Osteocyte (in vitro differentiated cells): ENCODE measurements at places on chromosomes 13 and 19.

DNA sequence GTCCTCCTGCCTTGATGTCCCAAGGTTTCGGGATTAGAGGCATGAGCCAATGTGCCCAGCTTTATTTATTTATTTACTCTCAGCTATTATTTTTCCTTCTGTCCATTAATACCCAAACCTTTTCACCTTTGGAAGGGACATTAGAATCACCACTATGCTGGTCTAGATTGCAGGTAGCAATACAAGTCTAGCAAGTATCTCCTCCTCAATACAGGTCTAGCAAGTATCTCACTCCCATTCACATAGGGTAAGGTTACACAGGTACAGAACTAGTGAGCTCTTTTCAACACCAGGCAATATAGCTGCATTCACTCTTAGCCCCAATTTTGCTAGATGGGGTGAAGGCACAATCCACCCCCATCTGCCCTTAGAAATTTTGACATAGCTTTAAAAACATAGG, 17.4 kb upstream of the SPRYD7 start:
- DNase-seq: no peak

DNA sequence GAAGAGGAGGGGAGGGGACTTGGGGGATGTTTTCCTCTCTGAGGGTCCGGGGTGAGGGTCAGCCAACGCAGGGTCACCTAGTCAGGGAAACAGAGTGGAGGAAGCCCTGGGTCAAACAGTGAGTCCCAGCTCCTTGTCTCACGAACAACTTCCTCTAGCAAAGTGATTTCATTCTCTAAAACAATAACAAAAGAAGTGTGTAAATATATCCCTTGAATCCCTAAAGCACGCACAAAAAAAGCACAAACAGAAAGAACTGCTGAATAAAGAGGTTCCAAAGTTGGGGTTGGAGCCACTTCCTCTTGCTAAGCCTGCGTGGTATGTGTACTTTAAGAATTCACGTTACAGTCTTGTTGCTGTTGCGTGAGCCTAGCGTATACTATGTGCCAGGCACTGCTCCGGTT, 1.5 kb upstream of the C5AR2 start:
- DNase-seq: no peak

DNA sequence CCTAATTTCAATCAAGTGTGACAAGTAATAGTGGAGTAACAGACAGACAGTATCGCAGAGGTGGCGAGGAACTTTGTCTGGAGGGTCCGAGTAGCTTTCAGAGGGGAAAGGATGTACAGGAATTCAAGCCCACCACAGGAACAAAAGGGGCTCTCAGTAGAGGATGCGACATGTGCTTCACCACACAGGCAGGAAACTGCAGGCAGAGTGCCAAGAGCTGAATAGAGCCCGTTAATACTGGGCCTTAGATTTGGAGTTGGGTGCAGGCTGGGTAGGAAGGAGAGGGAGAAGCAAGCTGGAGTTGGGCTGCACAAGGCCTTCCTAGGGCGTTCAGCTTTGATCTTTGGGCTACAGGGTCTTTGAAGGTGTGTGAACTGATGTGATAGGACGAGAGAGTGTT, 1.2 kb downstream of the CCDC70 start:
- DNase-seq: no peak

GRCh38 chr19:392375-392970, 16.5 kb downstream of the C2CD4C start:
- DNase-seq: no peak

DNA sequence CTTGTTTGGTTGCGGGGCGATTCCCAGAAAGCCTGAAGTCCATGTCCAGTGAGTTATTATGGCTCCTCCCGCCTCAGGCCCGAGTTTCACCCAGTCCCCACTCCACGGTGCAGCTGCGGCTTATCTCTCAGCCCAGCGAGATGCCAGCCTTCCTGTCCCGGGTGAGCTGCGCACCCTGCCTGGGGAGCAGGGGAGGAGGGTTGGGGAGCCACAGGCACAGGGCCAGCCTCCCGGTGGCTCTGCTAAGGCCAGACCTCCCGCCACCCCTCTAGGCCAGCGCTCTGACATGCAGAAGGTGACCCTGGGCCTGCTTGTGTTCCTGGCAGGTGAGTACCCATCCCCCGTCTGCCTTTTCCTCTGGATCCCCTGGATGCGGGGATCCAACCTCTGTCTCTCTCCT, 3.5 kb downstream of the FXYD3 start:
- DNase-seq: no peak

DNA sequence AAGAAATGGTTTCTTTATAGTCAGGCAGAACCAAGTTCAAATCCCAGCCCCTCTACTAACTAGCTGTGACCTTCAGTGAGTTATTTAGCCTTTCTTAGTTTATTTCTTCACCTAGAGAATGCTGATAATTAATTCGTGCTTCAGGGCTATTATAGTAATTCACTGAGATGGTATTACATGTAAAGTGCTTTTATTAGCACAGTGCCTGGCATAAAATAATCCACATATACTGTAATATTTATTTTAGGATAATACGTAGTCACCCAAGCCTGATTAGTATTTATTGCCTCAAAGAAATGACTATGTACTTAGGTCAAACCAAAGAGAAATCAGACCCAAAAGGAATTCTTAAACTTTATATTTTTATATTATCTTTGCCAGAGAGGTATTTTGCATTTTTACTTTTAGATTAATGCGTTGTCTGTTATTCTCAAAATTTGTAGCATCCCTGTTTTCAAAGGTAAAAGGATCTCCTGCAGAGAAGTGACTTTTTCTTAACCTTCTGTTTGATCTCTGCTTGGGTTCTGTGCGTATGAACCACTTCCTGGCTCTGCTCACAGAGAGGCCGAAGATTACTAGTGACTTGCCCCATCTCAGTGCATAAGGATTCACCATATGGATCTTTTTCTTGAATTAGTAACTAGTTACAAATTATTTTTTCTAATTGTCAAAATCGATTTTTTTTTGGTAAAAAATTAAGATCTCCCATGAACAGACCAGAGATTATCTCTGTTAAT, 19.7 kb downstream of the UBAC2 start:
- no peak for DNase-seq

- DNase-seq: no peak
Measured at GRCh38 chr19:2045501-2046045, 5.5 kb downstream of the MKNK2 start.

DNA sequence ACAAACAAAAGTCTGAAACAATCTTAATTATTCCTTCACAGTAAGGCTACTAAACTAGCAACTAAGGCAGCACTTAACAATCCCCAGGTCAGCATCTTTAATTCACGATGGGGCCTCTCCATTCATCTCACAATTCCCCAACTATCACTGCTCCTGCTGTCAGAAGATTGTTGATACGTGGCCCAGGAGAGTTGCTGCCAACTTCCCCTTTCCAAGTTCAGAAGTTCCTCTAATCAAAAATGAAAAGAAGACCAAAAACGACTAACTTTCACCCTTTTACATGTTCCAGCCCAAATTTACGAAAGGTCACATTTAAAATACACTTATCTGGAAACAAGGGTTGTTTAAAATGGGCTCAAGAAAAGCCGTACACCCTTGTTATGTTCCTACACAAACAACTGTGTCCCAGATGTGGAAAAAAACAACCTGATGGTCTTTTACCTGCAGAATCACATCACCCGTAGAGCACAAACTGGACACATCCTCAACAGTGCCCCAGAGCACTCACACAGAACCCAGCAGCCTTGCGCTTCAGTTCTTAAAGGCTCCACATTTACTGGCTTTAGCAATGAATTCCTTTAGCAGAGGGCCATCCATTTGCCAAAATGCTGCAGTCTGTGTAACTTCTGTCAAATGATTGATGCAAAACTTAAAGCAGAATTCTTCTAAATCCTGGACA, 38.0 kb downstream of the PHF11 start:
- DNase-seq: no peak

DNA sequence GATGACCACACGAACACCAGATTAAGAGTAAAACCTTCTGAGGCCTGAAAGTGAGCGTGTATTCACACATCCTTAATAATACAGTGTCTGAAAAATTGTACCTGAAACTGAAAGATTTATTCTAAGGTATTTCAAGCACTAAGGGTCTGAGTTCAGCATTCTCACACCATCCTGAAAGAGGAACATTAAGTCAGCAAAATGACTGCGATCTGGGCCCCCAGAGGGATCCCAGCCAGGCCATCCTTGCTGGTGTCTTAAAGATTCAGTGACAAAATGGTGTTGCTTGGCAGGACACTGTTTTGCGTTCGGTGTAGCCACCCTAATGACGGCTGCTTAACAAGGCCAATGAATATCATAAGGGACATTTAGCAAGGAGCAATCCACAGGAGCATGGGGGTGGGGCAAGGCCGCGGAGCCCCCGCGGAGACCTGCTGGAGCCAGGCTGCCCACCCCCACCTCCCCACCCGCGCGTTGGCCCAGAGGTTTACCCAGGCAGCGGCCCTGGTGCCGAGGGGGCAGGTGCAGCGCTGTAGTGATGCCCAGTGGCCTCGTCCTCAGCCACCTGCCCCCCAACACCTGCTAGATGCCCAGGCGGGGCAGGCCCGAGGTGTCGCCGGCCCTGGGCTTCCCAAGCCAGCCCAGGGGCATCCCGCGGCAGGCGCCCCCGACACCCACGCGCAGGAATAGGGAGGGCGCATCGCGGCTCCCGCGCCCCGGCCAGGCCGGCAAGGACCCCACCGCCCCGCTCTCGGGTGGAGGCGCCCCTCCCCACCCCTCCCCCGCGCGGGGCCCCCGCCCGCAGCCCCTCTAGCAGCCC, 742 bp downstream of the NALCN start:
- no peak for DNase-seq

DNA sequence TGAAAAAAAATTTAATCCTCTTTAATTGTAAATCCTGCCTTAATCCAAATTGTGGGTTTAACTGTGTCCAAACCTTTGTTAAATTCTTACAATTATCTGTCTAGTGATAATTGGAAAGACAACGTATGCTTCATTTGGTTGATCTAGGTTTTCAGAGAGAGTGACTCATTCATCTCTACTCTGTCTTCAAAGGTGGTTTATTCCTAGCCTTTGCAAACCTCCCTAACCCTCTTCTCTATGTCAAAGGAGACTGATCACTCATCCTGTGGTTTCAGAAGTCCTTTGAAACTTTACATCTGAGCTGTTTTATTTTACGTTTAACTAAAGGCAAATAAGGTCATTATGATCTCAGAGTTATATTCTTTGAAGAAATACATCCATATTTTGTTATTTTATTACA, 8.8 kb upstream of the OXGR1 start:
- no peak for DNase-seq

GRCh38 chr19:31286491-31286890, 62.7 kb downstream of the TSHZ3 start:
- no peak for DNase-seq

- no peak for DNase-seq
Measured at GRCh38 chr13:84651288-84651687, 769.0 kb upstream of the SLITRK1 start.

GRCh38 chr13:80469853-80470381, 129.0 kb upstream of the SPRY2 start:
- DNase-seq: no peak

- no peak for DNase-seq
Measured at GRCh38 chr19:53172889-53173288, 14.0 kb upstream of the ZNF347 start.

DNA sequence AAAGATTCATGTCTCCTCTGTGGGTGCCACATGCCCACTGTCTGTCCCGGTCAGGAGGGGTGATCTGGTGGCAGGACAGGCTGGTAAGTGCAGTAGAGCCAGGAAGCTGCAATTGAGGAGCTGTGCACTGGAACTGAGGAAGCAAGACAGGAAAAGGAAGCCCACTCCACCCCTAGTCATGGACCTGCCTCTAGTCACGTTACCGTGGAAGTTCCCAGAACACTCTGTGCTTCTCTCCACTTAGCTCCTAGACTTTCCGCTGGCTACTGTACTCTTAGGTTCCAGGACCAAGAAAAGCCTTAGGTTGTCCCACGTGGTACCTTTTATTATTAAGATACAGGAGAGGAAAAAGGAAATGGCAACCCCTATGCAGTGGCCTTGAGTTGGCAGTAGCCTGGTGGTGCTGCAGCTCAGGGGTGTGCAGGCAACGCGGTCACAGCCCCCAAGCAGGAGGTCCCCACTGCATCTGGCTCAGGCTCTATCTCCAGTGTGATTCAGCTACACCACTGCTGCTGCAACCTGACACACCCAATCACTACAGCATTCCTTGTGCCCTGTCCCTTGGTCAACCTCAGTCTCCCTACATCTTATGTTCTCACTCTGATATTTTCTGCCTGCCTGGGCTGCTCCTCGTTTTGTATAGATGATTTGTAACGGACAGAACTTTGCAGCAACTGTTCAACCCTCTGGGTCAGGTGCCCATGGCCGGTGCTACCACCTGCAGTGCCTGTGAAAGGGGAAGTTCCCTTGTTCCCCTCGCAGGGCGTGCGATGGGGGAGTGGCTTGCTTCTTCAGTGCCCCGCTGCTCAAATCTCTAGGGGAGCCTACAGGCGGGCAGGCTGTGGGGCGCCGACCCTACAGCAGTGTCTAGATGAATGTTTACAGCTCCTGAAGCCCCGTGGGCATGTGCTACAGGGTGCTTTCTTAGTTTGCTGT, 24.4 kb upstream of the GPR12 start:
- DNase-seq: no peak

GRCh38 chr19:15869109-15869555, 28.7 kb downstream of the CYP4F2 start:
- no peak for DNase-seq

GRCh38 chr19:18007044-18007916, 690 bp upstream of the ARRDC2 start:
- DNase-seq: peak; percentile 95

DNA sequence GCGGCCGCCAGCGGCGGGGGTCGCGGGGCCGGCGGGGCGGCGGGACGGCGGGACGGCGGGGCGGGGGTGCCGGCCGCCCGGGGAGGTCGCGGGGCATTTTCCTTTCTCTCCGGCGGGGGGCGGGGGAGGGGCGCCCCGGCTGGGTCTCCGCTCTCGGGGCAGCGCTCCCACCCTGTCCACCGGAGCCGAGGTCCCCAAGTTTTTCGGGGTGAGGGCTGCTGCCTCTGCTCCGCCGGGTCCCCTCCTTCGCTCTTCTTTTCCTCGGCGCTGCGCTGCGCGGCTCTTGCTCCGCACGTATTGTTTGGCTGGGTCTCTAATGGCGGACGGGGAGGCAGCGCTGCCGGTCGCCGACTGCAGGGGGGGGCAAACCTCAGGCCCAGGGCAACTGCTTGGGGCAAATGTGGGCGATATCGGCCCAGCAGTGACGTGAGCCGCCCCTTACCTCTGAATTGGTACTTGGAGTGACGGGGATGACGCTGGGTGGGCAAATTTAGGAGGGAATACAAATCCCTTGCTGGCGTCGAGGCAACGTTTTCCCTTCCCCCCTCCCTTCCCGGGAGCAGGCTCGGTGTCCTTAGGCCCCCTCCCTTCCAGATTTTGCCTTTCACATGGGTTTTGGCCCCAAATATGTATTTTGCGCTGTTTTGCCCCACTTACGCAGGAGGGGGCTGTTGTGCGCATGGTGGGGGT, 759 bp downstream of the ZMYM2 start:
- peak; percentile 87 for DNase-seq
